SJSA1 (cell line): ENCODE measurements at places on chromosomes 5 and 9. TPM values are rescaled to one million over a fixed set of nuclear protein-coding genes. Genes with fewer than 3 reads are reported as not detected.

DNA sequence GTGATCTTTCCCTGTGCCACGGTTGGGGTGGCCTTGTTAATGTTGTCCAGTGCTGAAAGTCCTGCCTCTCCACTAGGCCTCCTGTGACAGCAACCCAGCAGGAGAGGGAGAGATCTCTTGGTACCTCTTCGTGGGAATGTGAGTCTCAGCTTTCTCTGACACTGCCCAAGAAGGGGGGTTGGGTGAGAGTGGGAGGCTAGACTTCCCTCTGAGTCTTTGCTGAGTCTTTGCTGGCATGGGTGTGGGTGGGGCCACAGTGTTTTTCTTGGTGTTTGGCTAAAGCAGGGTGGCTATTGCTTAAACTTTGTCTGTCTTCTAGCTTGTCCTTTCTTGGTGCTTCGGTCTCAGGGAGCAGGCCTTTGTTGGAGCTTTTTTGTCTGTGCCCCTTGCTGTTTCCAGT is 145.6 kb downstream of the GNA14 start:
- DNase-seq = no peak

- no peak for DNase-seq
Measured at GRCh38 chr9:18159254-18159653, 314.7 kb upstream of the ADAMTSL1 start.

TAF11L12 gene
- not detected in 2 replicates for total RNA-seq

DNA sequence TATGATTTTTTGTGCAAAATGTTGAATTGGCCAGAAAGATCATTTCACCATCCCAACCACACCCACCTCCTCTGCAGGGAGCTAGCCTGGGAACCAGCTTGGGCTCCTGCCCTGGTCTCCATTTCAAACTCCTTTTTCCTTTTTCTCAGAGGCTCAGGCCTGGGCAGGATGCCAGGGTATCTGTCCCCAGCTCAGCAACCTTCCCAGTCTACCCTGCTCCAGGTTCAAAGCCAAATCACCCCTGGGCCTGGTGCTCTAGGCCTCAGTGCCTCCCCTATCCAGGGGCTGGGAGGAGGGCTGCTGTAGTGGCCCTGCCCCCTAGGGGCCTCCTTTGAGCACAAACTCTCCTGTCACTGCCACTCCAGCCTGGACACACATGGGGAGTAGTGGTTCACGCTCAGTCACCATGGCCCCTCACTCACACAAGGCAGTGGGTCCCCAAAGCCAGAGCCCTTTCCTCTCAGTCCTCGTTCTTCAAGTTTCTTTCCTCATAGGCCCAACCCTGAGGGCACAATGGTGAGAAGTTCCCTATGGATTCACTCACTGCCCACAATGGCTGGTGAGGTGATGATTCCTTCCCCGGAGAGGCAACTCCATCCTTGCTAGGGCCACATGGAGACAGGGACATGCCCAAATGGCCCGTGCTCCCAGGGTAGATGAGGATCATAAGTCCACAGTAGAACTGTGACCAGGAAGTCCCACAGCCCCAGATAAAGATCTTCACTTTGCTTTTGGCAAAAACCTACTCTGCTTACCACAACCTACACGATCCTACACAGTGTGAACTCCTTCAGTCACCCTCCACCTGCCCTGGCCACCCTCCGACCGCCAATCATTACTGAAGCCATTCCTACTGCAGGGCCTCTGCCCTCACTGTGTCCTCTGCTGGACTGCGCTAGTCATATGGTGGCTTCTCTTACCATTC is 1.6 kb upstream of the ST6GALNAC4 start:
- DNase-seq = no peak

ZBTB26 gene
- 3.1 and 3.2 TPM in 2 replicates for total RNA-seq
